NCI-H1436 treated with DMSO at 0.1 percent for 48 hours (cell line): ENCODE measurements at places on chromosomes 6 and 20.

GRCh38 chr20:52076164-52076563, 115.4 kb downstream of the ZFP64 start:
- DNase-seq: no peak

DNA sequence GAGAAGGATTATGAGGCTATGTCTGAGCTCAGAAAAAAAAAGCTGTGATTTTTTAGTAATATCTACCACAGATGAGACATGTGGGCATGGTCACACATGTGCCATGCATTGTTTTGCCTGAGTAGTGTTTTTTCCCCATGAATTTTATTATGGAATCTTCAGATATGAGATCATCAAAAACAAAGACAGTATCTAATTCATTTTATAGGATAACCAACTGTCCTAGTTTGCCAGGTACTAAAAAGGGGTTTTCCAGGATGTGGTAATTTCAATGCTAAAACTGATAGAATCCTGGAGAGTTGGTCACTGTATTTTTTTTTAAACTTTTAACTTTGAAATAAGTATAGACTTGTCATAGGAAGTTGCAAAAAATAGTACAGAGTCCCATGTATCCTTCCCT, 127.4 kb upstream of the MAP3K7 start:
- DNase-seq: no peak

DNA sequence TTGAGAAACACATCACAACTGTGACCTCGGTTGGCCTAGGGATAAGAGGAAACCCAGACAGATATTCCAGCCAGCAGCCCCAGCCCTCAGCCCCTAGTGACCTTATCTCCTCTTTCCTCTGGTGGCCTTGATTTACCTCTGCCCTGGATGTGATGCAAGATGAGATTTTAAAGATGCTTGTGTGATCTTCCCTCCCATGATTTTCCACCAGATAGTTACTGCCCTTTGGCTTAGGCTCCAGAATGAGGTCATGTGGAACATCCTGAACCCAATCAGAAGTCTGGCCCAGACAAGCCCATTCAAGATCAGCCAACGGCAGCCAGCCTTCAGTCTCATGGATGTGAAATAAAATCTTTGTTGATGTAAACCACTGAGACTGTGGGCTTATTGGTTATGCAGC, 104.0 kb downstream of the BANF2 start:
- no peak for DNase-seq

DNA sequence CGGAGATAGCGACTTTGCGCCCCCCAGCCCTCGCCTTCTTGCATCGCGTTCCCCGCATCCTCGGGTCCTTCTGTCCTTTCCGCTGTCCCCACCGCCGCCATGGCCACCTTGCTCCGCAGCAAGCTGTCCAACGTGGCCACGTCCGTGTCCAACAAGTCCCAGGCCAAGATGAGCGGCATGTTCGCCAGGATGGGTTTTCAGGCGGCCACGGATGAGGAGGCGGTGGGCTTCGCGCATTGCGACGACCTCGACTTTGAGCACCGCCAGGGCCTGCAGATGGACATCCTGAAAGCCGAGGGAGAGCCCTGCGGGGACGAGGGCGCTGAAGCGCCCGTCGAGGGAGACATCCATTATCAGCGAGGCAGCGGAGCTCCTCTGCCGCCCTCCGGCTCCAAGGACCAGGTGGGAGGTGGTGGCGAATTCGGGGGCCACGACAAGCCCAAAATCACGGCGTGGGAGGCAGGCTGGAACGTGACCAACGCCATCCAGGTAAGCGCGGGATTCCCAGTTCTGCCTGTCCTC, 401 bp downstream of the SLC32A1 start:
- DNase-seq: no peak

DNA sequence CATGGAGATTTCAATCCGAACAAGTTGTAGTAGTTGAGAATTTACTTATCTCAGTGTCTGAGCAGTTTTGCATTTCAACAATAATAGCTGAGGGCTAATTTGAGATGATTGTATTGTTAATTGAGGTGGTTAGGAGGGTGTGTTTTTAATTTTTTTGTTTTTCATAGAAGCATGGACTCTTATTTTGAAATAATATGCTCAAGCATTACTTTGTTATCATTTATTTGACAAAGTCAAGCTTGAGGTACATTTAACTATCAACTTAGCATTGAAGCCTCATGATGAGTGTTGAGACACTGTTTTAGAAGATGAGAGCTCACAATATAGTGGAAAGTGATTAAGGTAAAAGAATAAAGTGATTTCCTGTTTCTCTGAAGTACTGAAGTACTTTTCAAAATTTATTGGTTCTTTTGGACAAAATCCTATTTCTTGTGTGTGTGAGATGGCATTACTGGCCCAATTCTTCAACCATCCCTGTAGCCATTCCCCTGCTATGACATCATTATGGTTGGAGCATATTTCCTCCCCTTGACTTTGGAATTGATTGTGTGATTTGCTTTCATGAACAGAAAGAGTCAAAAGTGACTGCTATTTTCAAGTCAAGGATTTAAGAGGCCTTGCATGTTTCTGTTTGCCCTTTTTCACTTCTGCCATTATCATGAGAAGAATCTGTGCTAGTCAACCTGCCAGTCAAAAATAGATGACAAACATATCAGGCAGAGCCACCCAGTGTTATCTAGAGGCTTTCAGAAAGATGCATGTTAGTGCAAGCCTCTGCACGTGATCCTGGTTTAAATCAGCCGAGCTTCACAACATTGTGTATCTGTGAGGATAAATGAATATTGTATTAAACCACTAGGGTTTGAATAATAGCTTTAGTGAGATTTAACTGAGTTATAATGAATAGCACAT, 1112.3 kb upstream of the CITED2 start:
- no peak for DNase-seq

GRCh38 chr6:44072959-44073611, 54.2 kb downstream of the MRPL14 start:
- DNase-seq: no peak

- no peak for DNase-seq
Observed at GRCh38 chr20:24842918-24843715, 106.0 kb upstream of the CST7 start.

DNA sequence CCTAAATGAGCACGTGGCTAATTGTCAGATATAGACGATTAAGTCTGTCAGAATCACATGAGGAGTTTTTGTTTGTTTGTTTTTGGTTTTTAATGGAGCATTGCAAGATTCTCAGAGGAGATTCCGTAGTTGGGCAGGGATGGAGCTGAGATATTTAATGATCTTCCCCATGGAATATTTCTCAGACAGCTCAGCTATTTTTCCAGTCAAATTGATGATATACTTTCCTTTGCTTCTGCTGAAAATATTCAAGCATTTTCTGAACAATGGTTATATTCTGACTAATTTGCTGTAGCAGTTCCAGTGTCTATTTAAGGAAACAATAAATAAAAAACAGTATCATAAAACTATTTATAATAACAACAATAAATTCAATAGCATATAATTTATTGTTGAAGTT, 348.4 kb downstream of the KIF16B start:
- DNase-seq: no peak
